Transverse colon (tissue), 4 donors: ENCODE measurements at places on chromosomes 4 and X.

- no peak for DNase-seq
These were observed 204.9 kb upstream of the PPARGC1A start for GRCh38 chr4:24094726-24095125.

- no peak for DNase-seq
These were observed 303.5 kb upstream of the GALNT7 start for GRCh38 chr4:172865103-172865502.

GRCh38 chrX:115948018-115948923, 222.3 kb upstream of the AGTR2 start:
- DNase-seq, result peak; percentile 34

GRCh38 chrX:13494562-13494961, 74.8 kb upstream of the EGFL6 start:
- no peak for DNase-seq

- no peak for DNase-seq
These were observed 325.2 kb upstream of the AADAT start for GRCh38 chr4:170414961-170415360.
